Neural progenitor cell (in vitro differentiated cells): ENCODE measurements at places on chromosomes 11 and 22.

- H3K27ac ChIP-seq, result no peak overlapping the region
- no peaks in the 10 kb centered on the region for H3K36me3 ChIP-seq
- DNase-seq, result no peak
- H3K4me1 ChIP-seq, result peaks cover 22% of the 10 kb centered on the region
These were observed 27.2 kb downstream of the VSTM5 start for GRCh38 chr11:93823210-93823609.

DNA sequence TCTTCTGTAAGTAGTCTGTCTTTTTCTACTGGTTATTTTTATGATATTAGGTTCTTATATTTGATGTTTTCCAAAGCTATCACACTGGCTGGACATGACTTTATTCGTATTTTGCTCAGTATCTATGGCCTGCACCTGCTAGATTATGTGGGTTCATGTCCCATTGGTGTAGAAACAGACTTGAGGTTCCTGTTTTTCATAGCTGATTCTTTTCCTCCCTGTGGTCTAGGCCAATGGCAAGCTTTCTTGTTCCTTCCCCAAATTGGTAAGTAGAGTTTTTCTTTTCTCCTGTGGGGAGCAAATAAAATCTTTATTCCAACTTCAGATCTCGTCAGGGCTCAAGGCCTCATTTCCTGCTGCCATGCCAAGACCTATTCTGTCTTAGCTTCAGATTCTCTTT is 30.2 kb upstream of the SWAP70 start:
- peaks cover 2% of the 10 kb centered on the region for H3K4me1 ChIP-seq
- H3K36me3 ChIP-seq, result no peaks in the 10 kb centered on the region
- no peak overlapping the region for H3K27ac ChIP-seq
- H3K4me3 ChIP-seq, result no peak overlapping the region

DNA sequence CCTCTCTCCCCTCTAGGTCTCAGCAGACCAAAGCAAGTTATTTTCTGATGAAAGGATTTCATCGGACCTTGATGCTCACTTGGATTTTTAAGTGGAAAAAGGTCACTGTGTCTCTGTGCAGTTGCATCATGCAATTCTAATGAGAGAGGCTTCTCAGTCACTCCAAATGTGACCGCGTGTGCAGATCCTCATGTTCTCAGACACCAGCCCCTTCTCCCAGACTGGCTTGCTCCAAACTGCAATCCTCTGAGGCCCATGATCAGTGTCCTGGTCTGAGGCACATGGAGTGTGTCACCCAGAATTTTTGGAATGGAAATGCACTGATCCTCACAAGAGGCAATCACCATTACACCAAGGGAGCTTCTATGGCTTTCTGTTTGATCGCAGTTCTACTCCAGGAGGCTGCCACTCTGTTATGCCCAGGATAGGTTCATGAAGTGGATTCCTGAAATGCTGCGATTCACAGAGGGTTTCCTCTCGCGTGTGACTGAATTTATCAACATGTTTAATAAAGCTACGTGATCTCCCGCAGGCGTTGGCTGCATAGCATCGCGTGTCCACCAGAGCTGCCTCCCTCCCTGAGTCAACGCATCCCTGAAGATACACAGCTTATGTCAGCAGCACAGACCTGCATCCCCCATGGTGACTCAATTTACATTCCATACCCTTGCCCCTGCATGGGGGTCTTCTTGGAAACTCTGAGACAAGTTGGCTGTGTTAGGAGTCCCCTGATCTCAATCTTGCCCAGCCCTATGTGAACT is 544.6 kb upstream of the B3GAT1 start:
- no peaks in the 10 kb centered on the region for H3K4me1 ChIP-seq
- no peak overlapping the region for H3K27ac ChIP-seq
- no peaks in the 10 kb centered on the region for H3K36me3 ChIP-seq
- no peak overlapping the region for H3K4me3 ChIP-seq
- DNase-seq, result no peak
- no peaks in the 10 kb centered on the region for H3K27me3 ChIP-seq

DNA sequence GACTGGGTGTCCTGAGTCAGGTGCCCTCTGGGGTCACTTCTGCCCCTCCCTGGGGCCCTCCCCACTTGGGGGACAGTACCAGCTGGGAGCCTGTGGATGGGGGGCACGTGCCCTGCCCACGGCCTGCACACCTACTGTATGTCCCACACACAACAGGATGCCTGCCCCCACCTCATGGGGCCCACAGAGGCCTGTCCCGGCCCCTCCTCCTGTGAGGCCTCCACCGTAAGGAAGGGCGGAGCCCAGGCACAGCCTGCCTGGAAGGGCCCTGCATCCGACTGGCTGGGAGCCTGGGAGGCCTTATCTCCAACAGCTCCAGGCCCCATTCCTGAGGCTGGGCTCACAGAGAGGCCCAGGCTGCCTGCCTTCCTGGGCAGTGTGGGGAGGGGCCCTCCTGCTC is 47.8 kb downstream of the BRSK2 start:
- H3K36me3 ChIP-seq, result no peaks in the 10 kb centered on the region
- H3K27ac ChIP-seq, result no peak overlapping the region
- H3K27me3 ChIP-seq, result no peaks in the 10 kb centered on the region
- peaks cover 8% of the 10 kb centered on the region for H3K4me1 ChIP-seq
- DNase-seq, result peak; percentile 50

DNA sequence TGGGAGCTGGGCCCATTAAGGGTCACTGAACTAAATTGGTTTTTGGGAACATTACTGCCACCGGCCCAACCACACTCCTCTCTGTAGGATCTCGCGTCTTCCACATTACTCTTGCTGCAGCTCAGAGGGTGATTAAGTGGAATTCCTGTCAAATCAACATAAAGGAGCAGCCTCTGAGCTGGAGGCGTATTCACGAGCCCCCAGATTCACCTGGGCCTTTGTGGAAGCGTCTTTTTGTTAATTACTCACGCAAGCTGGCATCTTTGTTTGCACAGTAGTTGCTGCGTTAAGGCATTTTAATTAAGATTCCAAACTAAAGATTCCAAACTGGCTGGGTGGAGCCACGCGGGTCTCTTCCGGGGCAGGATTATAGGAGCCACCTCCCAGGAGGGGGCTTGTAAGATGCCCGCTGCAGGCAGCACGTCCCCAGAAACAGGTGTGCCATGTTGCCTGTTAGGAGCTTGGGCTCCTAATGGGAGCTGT is 21.5 kb upstream of the RFPL3 start:
- no peak overlapping the region for H3K4me3 ChIP-seq
- DNase-seq, result peak; percentile 92
- peak overlapping the region; percentile 99 for H3K27ac ChIP-seq
- H3K36me3 ChIP-seq, result no peaks in the 10 kb centered on the region

DNA sequence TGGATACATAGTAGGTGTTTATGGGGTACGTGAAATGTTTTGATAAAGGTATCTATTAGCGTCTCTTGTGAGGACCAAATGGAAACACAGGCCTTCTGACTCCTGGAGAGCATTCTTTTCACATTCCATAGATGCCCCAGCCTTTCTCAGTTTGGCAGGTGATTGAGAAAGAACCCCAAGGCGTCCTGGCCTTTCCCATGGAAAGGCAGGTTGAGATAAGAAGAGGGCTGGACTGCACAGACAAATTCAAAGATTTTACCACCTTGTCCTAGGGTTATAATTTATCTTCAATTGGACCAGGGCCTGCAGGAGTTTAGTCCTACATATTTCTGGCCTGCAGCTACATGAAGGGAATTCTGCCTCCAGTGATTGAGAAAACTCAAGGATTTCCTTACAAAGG is 661 bp upstream of the OLFML1 start:
- no peaks in the 10 kb centered on the region for H3K27me3 ChIP-seq
- no peaks in the 10 kb centered on the region for H3K36me3 ChIP-seq
- no peak overlapping the region for H3K4me3 ChIP-seq
- no peaks in the 10 kb centered on the region for H3K4me1 ChIP-seq
- no peak overlapping the region for H3K27ac ChIP-seq
- no peak for DNase-seq

DNA sequence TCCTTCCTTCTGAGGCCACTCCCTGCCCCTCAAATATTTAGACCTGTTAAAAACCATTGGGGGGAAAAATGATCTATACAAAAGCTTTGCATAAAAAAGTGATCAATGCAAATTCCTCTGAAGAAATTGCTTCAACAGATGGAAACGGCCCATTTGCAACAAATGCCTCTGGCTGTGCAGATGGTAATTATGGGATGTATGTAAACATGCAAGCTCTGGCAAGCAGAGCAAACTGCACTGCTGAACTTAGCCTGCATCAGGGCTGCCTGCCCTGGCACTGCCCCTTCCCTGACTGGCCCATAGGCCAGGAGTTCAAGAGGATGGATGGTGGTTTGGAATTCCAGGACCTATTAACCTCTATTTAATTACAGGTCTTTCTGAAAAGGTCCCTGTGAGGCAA is 388.7 kb downstream of the MIAT start:
- H3K36me3 ChIP-seq, result no peaks in the 10 kb centered on the region
- DNase-seq, result no peak
- H3K27ac ChIP-seq, result no peak overlapping the region
- no peaks in the 10 kb centered on the region for H3K4me1 ChIP-seq
- no peak overlapping the region for H3K4me3 ChIP-seq

GRCh38 chr11:74909385-74909784 is 39.5 kb downstream of the XRRA1 start:
- no peaks in the 10 kb centered on the region for H3K36me3 ChIP-seq
- no peaks in the 10 kb centered on the region for H3K27me3 ChIP-seq
- no peaks in the 10 kb centered on the region for H3K4me1 ChIP-seq

DNA sequence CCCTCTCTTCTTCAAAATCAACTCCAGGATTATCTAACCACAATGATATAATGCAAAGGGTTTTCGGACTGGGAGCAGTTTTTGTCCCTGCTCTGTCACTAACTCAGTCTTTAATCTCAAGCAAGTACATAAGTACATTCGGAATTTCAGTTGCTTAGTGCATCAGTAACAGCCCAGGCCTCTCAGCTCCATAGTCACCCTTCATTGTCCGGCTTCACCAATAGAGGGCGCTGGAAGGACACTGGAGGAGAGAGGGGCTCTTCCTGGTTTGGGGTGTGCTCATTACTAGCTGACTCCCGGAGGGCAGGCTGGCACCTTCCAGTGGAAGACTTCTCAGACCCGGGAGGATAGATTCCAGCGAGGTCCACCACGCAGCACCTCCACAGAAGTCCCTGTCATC is 90.4 kb upstream of the PDGFD start:
- H3K36me3 ChIP-seq, result no peaks in the 10 kb centered on the region
- no peaks in the 10 kb centered on the region for H3K27me3 ChIP-seq
- no peak overlapping the region for H3K4me3 ChIP-seq
- no peak overlapping the region for H3K27ac ChIP-seq
- no peaks in the 10 kb centered on the region for H3K4me1 ChIP-seq
- DNase-seq, result peak; percentile 85

DNA sequence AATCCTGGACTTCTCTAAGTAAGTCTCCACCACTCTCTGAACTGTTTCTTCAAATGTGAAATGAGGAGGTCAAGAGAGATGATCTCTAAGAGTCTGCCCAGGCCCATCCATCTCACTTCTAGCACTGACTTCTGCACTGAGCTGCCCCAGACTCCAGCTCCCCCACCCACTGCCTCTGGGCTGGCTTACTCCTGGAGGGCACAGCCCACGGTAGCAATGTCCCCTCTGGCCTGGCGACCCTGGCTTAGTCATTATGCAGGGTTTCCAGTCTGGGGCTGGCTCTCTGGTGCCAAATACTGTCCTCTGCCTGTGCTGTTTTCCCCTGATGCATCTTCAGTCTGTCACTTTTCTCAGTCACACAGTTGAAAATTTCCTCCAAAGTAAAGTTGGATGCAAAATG is 60.9 kb downstream of the PKNOX2 start:
- H3K4me3 ChIP-seq, result no peak overlapping the region
- peak overlapping the region; percentile 3 for H3K27ac ChIP-seq
- DNase-seq, result no peak
- H3K27me3 ChIP-seq, result no peaks in the 10 kb centered on the region

- no peak overlapping the region for H3K4me3 ChIP-seq
- H3K27me3 ChIP-seq, result no peaks in the 10 kb centered on the region
- H3K27ac ChIP-seq, result no peak overlapping the region
These were observed 24.2 kb downstream of the RBX1 start for GRCh38 chr22:40975366-40975765.

GRCh38 chr22:20551805-20552442 is 44.5 kb downstream of the MED15 start:
- no peak for DNase-seq
- H3K27ac ChIP-seq, result peak overlapping the region; percentile 26
- no peak overlapping the region for H3K4me3 ChIP-seq

DNA sequence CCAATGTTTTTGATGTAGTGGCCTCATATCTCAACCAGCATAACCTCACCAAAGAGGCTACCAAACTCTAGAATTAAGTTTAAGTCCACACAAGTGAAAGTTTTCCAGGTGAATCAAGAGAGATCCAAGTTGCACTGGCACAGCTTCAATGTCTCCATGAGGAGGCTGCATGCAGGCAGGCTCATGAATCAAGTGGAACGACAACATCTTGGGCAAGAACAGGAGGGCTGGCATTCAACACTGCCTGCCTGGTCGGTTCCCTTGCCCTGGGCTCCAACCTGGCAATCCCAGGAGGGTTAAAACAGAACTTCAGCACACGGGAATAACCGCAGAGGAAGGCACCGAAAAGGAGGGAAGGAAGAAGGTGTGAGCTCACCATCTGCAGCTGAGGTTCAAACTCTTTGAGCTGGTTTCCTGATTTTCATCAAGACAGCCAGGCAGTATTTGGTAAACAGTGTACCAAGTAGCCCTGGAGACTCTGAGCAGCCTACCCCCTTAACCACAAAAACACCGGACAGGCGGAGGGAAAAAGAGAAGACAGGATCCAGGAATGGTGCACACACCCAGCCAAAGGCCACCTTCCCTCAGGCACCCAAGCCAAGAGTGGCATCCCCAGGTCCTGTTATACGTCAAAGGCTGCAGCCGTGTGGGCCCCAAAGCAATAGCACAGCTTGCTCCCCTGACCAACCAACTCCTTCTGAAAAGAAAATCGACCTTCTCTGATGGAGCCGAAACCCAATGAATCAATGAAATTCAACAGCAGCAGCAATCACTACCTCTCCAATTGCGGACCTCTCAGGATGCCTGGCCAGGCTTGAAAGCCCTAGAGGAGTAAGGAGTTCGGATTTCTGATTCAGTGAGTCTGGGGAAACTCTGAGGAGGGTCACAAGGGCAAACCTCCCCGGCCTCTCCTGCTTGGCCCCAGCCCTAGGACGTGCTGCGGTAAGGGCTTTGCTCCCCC is 1.3 kb downstream of the PACSIN2 start:
- peaks cover 8% of the 10 kb centered on the region for H3K4me1 ChIP-seq
- peak; percentile 61 for DNase-seq
- H3K36me3 ChIP-seq, result no peaks in the 10 kb centered on the region
- peaks cover 8% of the 10 kb centered on the region for H3K27me3 ChIP-seq
